Left hindlimb (tissue), 1 donor: ENCODE measurements at places on chromosomes 1 and 21.

DNA sequence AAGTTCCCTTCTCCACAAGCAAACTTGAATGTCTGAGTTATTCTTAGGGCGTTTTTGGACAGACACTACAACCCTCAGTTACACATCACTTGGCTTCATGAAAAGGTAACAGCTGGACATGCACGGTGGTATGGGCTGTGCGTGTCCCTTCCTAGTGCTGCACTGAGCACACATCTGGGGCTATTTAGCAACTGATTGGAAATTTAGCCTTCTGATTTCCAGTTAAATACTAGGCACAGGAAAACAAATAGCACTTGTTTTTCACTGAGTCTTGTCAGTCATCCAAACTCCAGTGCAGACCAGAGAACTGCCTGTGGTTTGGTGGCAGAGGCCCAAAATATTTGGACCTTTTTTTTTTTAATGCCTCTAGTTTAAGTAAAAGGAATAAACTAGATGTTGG, 134.7 kb downstream of the TGFBR3 start:
- peak; percentile 80 for DNase-seq

GRCh38 chr1:14997646-14998276, 155.8 kb upstream of the TMEM51 start:
- DNase-seq = no peak

- no peak for DNase-seq
Observed at GRCh38 chr1:203028784-203029553, 2.7 kb downstream of the PPFIA4 start.

DNA sequence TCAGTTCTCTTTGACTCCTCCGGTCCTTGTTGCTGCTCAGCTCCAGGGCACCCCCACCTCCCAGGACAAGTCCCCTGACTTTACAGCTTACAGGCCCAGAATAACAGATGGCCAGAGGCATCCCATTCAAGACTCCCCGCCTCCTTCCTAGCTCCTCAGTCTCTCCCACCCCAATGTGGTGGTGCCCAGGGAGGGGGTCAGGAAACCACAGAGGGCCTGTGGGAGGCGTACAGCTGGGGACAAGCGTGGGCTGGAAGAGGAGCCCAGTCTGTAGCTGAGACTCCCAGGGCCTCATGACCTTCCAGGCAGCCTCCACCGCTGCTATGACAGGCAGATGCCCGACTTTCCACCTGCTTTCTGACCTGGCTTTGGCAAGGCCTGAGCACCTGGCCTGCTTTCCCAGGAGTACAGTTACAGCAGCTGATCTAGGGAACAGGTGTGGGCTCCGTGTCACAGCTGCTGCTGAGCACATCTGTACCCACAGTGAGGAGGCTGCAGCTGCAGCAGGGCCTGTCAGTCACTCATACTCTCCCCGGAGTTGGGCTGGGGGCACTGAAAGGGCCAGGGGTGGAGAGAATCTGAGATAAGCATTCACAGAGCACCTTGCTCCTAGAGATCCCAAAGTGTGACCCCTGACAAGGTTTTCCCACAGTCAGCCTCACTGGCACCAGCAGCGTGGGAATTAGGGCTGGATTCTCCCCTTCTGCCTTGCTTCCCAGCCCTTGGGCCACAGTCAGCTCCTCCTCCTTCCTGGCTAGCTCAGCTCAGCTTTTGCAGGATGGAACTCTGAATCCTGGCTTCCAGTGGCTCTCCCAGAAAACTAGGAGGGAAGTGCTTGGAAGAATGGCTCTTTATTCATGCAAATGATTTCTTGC, 7.1 kb upstream of the NAV1 start:
- peak; percentile 83 for DNase-seq

DNA sequence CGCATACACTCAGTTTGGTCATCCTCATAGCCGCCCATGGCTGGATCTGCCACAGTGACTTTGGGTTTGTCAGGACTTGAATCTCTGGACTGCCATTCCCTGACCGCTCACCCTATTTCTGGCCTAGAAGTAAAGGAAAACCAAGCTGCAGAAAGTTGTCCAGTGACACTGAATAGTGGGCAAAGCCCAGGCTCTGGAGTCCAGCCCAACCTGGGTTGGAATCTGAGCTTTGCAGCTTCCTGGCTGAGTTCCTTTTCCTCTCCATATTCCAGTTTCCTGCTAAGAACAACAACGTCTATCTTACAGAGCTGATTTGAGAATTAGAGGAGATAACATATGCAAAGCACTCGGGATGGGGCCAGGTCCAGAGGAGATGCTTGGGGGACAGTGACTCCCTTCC, 15.6 kb upstream of the EIF4G3 start:
- no peak for DNase-seq

DNA sequence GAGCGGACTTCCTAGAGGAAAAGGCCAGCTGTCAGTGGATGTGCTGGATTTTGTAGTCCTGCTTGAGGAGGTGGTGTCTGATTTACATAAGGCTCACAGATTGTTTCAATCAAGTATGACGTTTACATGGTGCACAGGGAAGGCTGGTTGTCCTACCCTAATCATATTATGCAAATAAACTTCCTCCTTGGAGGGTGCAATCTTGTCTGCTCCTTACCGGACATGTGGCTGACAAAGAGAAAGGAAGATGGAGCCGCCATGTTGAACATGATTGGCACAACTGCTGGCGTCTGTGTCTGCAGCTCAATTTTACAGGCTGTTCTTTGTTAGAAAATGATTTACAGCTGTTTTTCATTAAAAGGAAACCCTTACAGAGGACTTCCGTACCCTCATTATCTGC, 1656.1 kb downstream of the KCNT2 start:
- DNase-seq = no peak

GRCh38 chr1:169899519-169900217, 6.0 kb upstream of the SCYL3 start:
- no peak for DNase-seq

DNA sequence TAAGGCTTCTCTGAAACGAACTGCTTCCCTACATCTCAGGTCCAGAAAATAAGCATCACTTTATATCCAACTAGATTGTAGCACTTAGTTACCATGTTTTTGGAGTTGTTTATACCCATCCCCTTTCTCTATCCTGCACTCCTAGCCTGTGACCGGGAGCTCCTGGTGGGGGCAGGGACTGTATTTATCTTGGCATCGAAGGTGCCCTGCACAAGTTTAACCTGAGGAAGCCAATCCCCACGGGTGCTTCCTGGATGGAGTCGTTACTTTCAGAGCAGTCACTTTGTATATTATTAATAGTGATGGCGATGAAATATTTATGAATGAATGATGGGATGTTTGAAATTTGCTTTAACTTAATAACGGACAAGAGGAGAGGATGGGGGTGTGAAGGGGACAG, 73.9 kb downstream of the KLHDC7A start:
- no peak for DNase-seq

DNA sequence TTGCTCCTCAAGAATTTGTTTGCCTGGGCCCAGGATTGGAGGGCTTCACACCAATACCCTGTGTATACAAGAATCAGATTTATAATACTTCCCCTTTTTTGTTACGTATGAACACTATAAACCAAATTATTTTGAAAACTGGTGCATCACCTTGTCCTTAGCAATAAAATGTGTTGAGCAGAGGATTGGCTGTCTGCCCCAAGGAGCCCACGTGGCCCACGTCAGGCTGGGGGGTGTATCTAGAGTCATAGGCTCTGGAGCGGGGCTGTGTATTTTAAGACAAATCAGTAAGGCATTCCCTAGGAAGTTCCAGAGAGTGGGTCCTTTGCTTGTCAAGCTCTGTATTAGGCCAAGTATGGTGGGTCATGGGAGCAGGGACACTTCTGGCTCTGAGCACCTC, 2.0 kb upstream of the ST3GAL3 start:
- DNase-seq = no peak

GRCh38 chr1:6991266-6991665, 206.0 kb downstream of the CAMTA1 start:
- no peak for DNase-seq

DNA sequence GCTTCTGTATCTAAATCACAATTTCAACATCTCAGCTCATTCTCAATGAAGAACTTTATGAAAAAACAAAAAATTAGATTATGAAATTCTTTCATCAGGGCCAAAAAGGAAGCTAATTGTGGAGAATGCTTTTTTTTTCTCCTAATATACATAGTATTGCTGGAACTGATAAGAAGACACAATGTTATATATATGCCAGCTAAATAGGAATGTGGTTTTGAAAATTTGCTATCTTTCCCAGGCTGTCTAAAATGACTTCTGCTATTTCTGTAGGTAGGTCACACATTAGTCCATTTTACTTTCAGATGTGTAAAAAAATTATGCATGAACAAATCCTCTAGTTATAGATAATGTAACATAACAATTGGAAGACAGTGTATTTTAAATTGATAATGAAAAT, 732.9 kb downstream of the RWDD3 start:
- no peak for DNase-seq

DNA sequence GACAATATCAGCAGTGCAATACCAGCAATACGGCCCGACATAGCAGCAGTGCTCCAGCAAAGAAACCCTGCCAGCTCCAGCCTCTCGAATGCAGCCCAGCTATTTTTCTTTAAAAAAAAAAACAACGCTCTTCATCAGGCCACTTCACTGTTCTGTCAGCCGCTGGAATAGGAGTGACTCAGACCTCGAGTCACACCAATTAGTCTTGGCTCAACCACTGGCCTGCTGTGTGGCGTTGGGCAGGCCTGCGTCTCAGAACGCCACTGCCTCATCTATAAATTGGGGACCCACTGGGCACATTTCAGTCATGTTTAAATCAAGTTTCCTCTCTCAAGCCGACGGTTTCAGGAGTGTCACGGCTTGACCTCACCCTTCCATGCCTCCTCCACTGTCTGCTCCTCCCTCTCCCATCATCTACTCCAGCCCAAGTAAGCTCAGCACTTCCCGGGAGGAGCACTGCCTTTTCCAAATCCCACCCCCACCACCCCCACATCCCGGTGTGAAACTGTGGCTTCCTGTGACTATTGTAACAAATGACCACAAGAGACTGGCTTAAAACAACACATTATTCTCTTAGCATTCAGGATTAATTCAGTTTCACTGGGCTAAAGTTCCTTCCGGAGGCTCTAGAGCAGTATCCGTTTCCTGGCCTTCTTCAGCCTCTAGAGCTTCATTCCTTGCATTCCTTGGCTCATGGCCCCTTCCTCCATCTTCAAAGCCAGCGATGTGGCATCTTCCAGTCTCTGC, 71.9 kb upstream of the EFHD2 start:
- DNase-seq = peak; percentile 53

DNA sequence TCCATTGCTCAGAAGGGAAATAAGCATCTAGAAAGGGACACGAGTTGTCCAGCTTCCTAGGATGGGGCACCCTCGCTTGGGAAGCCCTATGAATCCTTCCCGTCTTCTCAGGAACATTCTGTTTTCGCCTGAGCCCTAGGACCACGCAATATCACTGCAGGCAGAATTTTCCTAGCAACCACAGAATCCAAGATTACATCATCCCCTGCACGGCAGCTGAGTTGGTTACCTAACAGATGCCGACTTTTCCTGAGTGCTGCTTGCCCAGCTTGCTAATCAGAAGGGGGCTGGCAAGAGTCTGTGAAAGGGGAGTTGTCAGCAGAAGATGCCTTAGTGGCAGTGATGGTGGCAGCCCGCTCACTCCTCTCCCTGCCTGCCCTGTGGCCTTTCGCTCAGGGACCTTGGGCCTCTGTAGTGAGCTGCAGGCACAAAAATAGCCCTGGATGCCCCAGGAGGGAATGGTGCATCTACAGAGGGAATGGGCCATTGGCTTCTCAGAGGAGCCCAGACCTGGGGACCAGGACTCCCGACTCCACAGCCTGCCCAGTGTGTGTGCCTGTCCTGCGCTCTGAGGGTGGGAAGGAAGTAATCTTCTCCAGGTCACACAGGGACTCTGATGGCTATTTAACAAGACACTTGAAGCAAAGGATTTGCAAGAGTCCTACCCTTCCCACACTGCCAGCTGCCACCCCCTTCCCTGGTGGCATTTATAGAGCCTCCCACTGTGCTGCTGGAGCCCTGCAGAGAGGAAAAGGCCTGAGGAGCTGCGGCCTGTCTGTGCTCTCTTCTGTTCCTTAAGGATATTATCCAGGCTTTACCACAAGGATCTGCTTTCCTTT, 28.9 kb upstream of the CLSTN1 start:
- no peak for DNase-seq

- DNase-seq = no peak
Observed at GRCh38 chr1:33346927-33347649, 26.2 kb upstream of the A3GALT2 start.

GRCh38 chr1:110914676-110915075, 41.7 kb downstream of the CD53 start:
- DNase-seq = no peak

- no peak for DNase-seq
Observed at GRCh38 chr1:161736335-161736969, 13.1 kb upstream of the DUSP12 start.

DNA sequence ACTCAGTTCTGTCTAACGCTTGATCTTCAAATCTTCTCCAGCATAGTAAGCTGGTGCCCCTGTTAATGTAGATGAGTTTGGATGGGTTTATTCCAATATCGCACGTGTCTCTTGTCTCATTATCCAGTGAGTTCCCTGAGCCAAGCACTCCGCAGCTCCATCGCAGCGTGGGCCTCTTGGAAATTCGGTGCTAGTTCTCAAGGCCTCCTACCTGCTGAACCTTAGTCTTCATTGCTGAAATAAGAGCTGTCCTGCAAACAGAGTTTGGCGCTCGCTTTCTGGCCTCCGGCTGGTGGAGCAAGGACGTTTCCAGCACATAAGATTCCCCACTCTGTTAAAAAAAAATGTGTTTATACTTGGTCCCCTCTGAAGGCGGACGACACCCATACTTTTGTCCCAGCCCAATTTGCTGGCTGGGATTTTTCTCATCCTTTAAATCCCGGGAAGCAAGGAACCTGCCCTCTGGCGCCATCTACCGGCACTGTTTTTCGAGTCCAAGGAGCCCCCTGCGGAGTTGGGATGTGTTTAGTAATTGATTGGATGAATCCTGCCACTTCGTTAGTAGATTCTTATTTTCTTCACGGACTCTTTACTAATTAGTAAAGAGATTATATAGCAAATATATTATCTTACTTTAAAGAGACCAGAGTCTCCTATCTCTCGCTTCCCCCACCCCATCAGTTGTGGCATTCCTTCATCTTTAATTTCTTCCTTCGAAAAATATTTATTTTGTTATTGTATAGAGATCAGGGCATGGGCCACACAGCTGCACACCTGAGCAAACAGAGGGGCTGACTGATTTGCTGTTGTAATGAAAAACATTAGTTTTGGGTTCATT, 14.7 kb downstream of the JUN start:
- peak; percentile 72 for DNase-seq

- DNase-seq = peak; percentile 92
Observed at GRCh38 chr1:2199042-2199810, 4.7 kb upstream of the FAAP20 start.

DNA sequence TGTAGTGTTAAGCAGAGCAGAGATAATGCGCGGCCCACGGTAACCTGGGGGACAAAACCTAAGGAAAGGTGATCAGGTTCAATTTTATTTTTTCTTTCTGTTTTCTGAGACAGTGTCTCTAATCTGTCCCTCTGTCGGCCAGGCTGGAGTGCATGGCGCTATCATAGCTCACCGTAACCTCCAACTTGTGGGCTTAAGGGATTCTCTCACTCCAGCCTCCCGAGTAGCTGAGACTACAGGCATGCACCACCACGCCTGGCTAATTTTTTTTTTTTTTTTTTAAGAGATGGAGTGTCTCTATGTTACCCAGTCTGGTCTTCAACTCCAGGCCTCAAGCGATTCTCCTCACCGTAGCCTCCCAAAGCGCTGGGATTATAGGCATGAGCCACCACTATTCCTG, 724 bp upstream of the ANKRD35 start:
- no peak for DNase-seq
